T-helper 17 cell (primary cell): ENCODE measurements at places on chromosomes 6 and 20. TPM values are rescaled to one million over a fixed set of nuclear protein-coding genes. Genes with fewer than 3 reads are reported as not detected.

The LTA gene
- total RNA-seq: 19.9 TPM

The EPPIN gene
- not detected for total RNA-seq

The HRH3 gene
- total RNA-seq: not detected

The PLEKHG1 gene
- 12.9 TPM for total RNA-seq

The SIRPB1 gene
- total RNA-seq: 4.6 TPM

The ASIP gene
- total RNA-seq: not detected

The MROH8 gene
- total RNA-seq: 2.0 TPM

The GABBR1 gene
- total RNA-seq: 139 TPM

The F13A1 gene
- 305 TPM for total RNA-seq

The KIF16B gene
- 11.1 TPM for total RNA-seq

The SPEF1 gene
- total RNA-seq: not detected

The LPIN3 gene
- 0.16 TPM for total RNA-seq

The HLA-DMB gene
- 23.3 TPM for total RNA-seq

GRCh38 chr20:48822879-48823385 lies 4.9 kb downstream of the PREX1 start:
- no peak for DNase-seq
- no peak overlapping the region for H3K27ac ChIP-seq
- no peaks in the 10 kb centered on the region for H3K27me3 ChIP-seq
- peaks cover 63% of the 10 kb centered on the region for H3K4me1 ChIP-seq
- H3K36me3 ChIP-seq: peaks cover 5% of the 10 kb centered on the region

GRCh38 chr6:83505356-83505755 lies 7.0 kb upstream of the PRSS35 start:
- no peaks in the 10 kb centered on the region for H3K36me3 ChIP-seq
- no peak overlapping the region for H3K27ac ChIP-seq
- H3K4me1 ChIP-seq: no peaks in the 10 kb centered on the region
- H3K4me3 ChIP-seq: no peak overlapping the region

DNA sequence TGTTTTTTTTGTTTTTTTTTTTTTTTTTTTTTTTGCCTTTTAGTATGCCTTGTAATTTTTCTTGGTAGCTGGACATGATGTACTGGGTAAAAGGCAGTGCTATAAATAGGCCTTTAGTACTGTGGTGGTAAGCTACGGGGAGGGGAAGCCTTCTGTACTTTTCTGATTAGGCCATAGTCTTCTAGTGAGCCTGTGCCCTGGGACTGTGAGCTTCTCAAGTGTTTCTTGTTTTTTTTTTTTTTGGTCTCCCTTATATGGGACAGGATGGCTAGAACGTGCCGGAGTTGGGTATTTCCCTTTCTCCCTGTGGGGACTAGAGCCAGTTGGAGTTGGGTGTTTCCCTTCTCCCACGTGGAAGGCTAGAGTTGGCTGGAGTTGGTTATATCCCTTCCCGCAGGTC lies 59.4 kb upstream of the PRELID3B start:
- no peak overlapping the region for H3K4me3 ChIP-seq
- no peaks in the 10 kb centered on the region for H3K36me3 ChIP-seq
- no peak for DNase-seq
- no peak overlapping the region for H3K27ac ChIP-seq
- H3K4me1 ChIP-seq: peaks cover 13% of the 10 kb centered on the region
- no peaks in the 10 kb centered on the region for H3K27me3 ChIP-seq

- H3K4me1 ChIP-seq: peaks cover 23% of the 10 kb centered on the region
- peak overlapping the region; percentile 86 for H3K27ac ChIP-seq
- peak overlapping the region; percentile 95 for H3K4me3 ChIP-seq
- H3K36me3 ChIP-seq: peaks cover 12% of the 10 kb centered on the region
- DNase-seq: no peak
These were observed 1.7 kb downstream of the ULBP1 start for GRCh38 chr6:149965194-149966020.

- H3K4me1 ChIP-seq: no peaks in the 10 kb centered on the region
- no peak for DNase-seq
- peak overlapping the region; percentile 65 for H3K27ac ChIP-seq
These were observed 39.0 kb downstream of the STX11 start for GRCh38 chr6:144189351-144189750.

DNA sequence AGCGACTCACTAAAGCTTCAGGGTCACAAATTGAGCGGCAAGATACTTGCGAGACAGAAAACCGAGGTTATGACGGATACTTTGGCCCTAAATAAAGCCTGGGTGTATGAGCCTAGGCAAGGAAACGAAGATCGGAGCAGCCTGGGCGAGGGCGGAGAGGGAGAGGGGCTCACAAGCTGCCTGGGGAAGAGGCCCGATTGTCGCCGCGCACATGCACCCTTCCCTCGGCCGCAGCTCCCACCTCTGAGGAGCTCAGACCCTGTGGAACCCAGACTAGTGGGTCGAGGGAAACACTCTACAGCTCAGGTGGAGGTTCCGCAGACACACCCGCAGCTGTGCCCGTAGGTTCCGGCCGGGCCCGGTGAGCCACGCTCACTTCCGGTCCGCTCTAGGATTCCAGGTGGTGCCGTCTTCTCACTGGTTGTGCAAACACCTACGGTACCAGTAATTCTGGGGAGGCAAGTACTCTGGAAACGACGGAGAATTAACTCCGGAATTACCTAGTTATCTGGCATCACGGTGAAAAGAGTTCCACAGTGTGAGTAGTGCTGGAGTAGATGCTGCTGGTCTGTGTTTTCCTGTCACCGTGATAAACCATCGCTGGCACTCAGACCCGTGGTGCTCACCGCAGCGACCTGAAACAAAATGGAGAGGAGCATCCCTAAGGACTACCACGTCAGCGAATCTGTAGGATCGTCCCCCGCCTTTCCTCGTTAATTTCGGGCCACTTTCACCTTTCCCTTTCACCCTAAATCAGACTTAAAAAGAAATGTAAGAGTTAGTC lies 61.5 kb downstream of the GPX5 start:
- H3K36me3 ChIP-seq: peaks cover 11% of the 10 kb centered on the region
- H3K4me1 ChIP-seq: peaks cover 14% of the 10 kb centered on the region
- peaks cover 89% of the 10 kb centered on the region for H3K27me3 ChIP-seq
- no peak overlapping the region for H3K27ac ChIP-seq
- peak overlapping the region; percentile 84 for H3K4me3 ChIP-seq
- peak; percentile 22 for DNase-seq

GRCh38 chr6:41199552-41200246 lies 1.2 kb downstream of the TREML2 start:
- peak overlapping the region; percentile 97 for H3K27ac ChIP-seq
- no peak for DNase-seq
- H3K27me3 ChIP-seq: no peaks in the 10 kb centered on the region
- H3K36me3 ChIP-seq: peaks cover 5% of the 10 kb centered on the region
- peaks cover 54% of the 10 kb centered on the region for H3K4me1 ChIP-seq

DNA sequence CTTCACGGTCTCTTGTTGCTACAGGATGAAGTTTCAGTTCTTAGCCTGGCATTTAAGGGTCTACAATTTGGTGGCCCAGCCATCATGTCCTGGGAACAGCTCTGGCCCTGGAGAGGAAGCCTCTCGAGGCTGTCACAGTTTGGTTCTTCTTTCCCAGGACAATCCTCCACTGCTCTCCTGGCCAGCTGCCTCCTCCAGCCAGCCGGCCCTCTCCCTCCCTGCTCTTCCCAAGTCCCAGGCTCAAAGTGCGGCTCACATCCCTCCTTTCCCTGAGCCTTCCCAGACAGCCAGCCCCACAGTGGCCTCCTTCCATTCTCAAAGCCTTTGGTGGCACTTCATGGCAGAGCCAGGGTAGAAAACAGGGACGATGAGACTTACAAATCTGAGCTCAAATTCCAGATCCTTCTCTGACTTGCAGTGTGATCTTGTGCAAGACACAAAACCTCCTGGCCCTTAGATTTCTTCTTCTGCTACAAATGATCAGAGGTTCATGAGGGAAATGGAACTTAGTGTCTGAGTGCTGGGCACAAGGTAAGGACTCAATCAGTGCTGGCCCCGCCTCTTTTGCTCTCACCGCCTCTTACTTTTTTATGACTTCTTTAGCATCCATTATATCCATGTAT lies 223.8 kb upstream of the ECI2 start:
- no peak for DNase-seq
- H3K4me1 ChIP-seq: no peaks in the 10 kb centered on the region
- peaks cover 36% of the 10 kb centered on the region for H3K27me3 ChIP-seq
- H3K36me3 ChIP-seq: no peaks in the 10 kb centered on the region
- H3K27ac ChIP-seq: no peak overlapping the region

- H3K27me3 ChIP-seq: no peaks in the 10 kb centered on the region
- peaks cover 40% of the 10 kb centered on the region for H3K4me1 ChIP-seq
- peak overlapping the region; percentile 94 for H3K27ac ChIP-seq
- no peaks in the 10 kb centered on the region for H3K36me3 ChIP-seq
- peak overlapping the region; percentile 94 for H3K4me3 ChIP-seq
These were observed 1.4 kb downstream of the QKI start for GRCh38 chr6:163415620-163416556.

GRCh38 chr6:3329393-3330051 lies 70.8 kb downstream of the PSMG4 start:
- peaks cover 13% of the 10 kb centered on the region for H3K27me3 ChIP-seq
- peaks cover 2% of the 10 kb centered on the region for H3K36me3 ChIP-seq
- H3K4me1 ChIP-seq: peaks cover 8% of the 10 kb centered on the region
- no peak overlapping the region for H3K4me3 ChIP-seq
- no peak overlapping the region for H3K27ac ChIP-seq
- DNase-seq: no peak

DNA sequence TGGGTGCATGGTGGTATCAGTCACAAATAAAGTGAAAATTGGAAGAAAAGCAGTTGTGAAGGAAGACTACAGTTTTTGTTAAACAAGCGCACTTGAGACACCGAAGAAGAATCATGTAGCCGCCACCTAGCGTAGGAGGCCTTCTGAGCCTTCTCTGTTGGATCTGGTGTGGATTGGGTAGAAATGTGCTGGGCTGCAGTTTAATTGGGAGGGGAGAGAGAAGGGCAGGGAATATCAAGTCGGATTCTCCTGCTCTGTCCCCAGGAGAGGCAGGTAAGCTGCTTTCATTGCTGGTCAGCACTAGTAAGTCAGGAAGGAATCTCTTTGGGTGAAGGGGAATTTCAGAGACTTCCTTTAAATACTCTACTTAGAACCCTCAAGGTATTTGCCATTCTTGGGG lies 1.2 kb upstream of the FABP7 start:
- H3K4me3 ChIP-seq: no peak overlapping the region
- no peak overlapping the region for H3K27ac ChIP-seq
- H3K4me1 ChIP-seq: no peaks in the 10 kb centered on the region
- no peaks in the 10 kb centered on the region for H3K36me3 ChIP-seq
- H3K27me3 ChIP-seq: peaks cover 18% of the 10 kb centered on the region
- no peak for DNase-seq

- H3K27me3 ChIP-seq: no peaks in the 10 kb centered on the region
- H3K27ac ChIP-seq: no peak overlapping the region
- H3K4me1 ChIP-seq: no peaks in the 10 kb centered on the region
- DNase-seq: no peak
- no peak overlapping the region for H3K4me3 ChIP-seq
These were observed 503.8 kb downstream of the CDH26 start for GRCh38 chr20:60461993-60462392.

DNA sequence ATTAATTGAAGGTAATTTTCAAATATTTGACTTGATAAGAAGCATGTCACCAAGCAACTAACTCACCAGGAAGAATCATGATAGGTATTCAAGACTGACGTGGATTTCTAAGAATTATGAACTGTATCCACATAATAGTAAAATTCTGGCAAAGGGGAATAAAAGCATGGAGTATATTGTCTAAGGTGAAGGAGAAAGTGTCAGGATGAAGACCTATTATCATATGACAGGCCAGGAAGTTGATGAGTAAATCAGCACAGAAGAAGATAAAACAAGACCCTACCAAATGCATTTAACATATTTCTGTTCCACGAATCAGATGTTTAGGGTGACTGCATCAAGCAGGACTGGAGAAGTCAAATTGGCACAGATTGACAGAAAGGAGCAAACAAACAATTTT lies 362.7 kb upstream of the MMS22L start:
- H3K27me3 ChIP-seq: no peaks in the 10 kb centered on the region
- DNase-seq: no peak
- no peak overlapping the region for H3K27ac ChIP-seq

- H3K27ac ChIP-seq: no peak overlapping the region
- H3K4me1 ChIP-seq: no peaks in the 10 kb centered on the region
- no peaks in the 10 kb centered on the region for H3K36me3 ChIP-seq
- H3K27me3 ChIP-seq: no peaks in the 10 kb centered on the region
- no peak for DNase-seq
- no peak overlapping the region for H3K4me3 ChIP-seq
These were observed 361.4 kb upstream of the KCNQ5 start for GRCh38 chr6:72260489-72260888.

- H3K4me1 ChIP-seq: peaks cover 29% of the 10 kb centered on the region
- H3K4me3 ChIP-seq: peak overlapping the region; percentile 49
- peaks cover 6% of the 10 kb centered on the region for H3K36me3 ChIP-seq
- DNase-seq: peak; percentile 39
- H3K27me3 ChIP-seq: peaks cover 8% of the 10 kb centered on the region
These were observed 1.9 kb upstream of the ELOVL4 start for GRCh38 chr6:79949233-79949632.

GRCh38 chr6:13766201-13766634 lies 48.1 kb downstream of the MCUR1 start:
- no peak overlapping the region for H3K4me3 ChIP-seq
- H3K27me3 ChIP-seq: no peaks in the 10 kb centered on the region
- peak overlapping the region; percentile 75 for H3K27ac ChIP-seq
- H3K4me1 ChIP-seq: peaks cover 33% of the 10 kb centered on the region
- no peak for DNase-seq

- H3K27ac ChIP-seq: no peak overlapping the region
- DNase-seq: no peak
- peaks cover 57% of the 10 kb centered on the region for H3K27me3 ChIP-seq
- no peaks in the 10 kb centered on the region for H3K4me1 ChIP-seq
These were observed 215.1 kb downstream of the ZMYND8 start for GRCh38 chr20:47141350-47141921.

DNA sequence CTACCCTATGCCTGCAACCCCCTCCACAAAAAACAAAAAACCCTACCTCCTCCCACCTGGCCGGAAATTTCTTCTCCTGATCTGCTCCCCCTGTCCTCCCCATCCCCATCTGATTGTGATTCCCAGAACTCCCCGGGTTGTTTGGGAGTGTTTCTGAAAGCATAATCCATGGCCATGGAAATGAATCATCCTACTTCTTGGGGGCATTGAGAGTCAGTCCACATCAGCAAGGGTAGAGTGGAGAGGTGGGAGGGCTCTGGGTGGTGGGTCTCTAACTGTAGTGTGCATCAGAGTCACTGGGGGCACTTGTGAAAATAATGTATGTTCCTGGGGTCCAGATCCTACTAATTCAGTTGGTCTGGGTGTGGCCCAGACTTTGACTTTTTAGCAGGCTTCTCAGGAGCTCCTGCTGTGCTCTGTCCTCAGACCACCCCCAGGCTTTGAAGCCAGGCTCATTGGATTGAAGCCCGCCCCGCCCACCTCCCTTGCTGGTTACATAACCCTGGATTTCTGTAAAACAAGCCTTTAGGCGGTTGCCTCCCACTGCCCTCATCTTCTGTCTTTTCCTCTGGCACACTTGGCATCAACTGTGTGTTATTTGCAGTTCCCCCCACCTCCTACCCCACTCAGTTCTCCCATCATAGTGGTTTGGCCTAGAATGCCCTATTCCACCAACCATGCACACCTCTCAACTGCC lies 10.5 kb downstream of the PIGT start:
- H3K27ac ChIP-seq: peak overlapping the region; percentile 41
- H3K4me3 ChIP-seq: no peak overlapping the region
- H3K4me1 ChIP-seq: peaks cover 4% of the 10 kb centered on the region
- H3K27me3 ChIP-seq: no peaks in the 10 kb centered on the region
- no peak for DNase-seq

GRCh38 chr6:70779934-70780333 lies 112.3 kb downstream of the SMAP1 start:
- H3K27me3 ChIP-seq: no peaks in the 10 kb centered on the region
- H3K27ac ChIP-seq: no peak overlapping the region
- peaks cover 11% of the 10 kb centered on the region for H3K36me3 ChIP-seq
- H3K4me1 ChIP-seq: peaks cover 8% of the 10 kb centered on the region
- DNase-seq: no peak

- H3K4me3 ChIP-seq: peak overlapping the region; percentile 68
- no peaks in the 10 kb centered on the region for H3K27me3 ChIP-seq
These were observed 25.3 kb downstream of the MDN1 start for GRCh38 chr6:89794324-89794723.
